ENCODE measurements at places on chromosomes 2 and 18. TPM values are rescaled to one million over a fixed set of nuclear protein-coding genes. Genes with fewer than 3 reads are reported as not detected.

Gene TMEM169
- 1.4 TPM for total RNA-seq

Gene UPP2
- 0.84 TPM for total RNA-seq

Gene MALL
- total RNA-seq = 1.8 TPM

Gene CSRNP3
- 0.82 TPM for total RNA-seq

Gene HOXD12
- not detected for total RNA-seq

Gene DNAJC5G
- not detected for total RNA-seq

Gene SEC11C
- 71.4 TPM for total RNA-seq

Gene INHBB
- 4.1 TPM for total RNA-seq

Gene LCT
- not detected for total RNA-seq

Gene C2orf66
- not detected for total RNA-seq

All from right lobe of liver (tissue), 6 donors.